ENCODE measurements at places on chromosomes 6 and 20.
A peak's percentile ranks its signal among the peaks of the same experiment; 100 is the strongest.

- DNase-seq, result no peak
Observed at GRCh38 chr20:24481173-24481572, 11.7 kb downstream of the SYNDIG1 start.

DNA sequence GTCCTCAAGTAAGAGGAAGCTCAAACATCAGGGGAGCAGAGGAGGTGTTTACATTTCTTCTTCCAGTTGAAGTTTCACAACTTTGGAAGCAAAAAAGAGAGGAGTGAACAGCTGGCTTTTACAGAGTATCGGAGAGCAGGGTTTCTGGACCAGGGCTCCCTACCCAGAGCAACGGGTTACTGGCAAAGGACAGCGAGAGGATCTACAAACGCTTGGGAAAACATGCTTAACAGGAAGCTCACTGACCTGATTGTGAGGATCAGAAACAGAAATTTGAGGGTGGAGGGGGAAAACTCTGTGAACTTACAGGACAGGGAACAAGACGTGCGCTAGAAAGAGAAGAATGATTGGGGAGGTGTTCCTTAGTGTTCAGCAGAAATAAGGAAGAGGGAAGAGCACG is 85.7 kb upstream of the TAB2 start:
- peak; percentile 53 for DNase-seq

GRCh38 chr6:170462366-170463020 is 90.6 kb downstream of the PSMB1 start:
- DNase-seq, result no peak

DNA sequence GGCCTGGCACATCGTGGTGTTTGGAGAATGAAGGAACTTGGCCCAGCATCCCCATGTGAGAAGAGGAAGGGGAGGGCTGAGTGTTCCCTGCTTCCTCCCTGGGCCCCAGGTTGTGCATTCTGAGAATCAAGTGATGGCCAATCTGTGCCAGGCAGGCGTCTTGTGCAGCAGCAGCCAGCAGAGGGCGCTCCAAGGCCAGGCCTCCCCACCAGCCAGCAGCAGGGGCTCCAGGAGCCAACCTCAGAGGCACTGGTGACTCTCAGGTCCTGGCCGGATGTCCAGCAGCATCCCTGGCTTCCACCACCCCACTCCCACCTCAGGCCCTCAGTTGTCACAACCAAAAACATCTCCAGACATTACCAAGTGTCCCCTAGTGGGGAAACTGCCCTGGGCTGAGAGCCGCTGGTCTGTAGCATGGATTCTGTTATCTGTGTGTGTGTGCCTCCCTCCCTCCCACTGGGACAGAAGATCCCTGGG is 192.0 kb downstream of the PREX1 start:
- peak; percentile 41 for DNase-seq

- DNase-seq, result peak; percentile 94
Observed at GRCh38 chr6:31815025-31815838, at the start of the genes HSPA1A and HSPA1L. Gene HSPA1A (plus strand): TSS chr6:31815543. CDS start chr6:31815757, 214 bp downstream. Gene HSPA1L (minus strand): TSS chr6:31815283. CDS start chr6:31811972, 3,311 bp downstream.

DNA sequence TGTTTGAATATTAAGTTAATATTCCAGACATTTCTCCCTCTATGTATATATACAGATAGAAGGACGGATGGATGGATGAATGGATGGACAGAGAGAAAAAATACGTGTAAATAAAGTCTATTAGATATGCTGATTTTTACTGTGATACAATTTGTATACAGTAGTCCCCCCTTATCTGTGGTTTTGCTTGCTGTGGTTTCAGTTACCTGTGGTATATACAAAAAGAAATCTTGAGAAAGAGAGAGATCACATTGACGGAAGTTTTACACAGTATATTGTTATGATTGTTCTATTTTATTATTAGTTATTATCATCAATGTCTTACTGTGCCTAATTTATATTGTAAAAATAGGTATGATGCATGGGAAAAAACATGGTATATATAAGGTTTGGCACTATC is 290.2 kb downstream of the UTRN start:
- no peak for DNase-seq
